ENCODE measurements at places on chromosomes 13 and 19.

DNA sequence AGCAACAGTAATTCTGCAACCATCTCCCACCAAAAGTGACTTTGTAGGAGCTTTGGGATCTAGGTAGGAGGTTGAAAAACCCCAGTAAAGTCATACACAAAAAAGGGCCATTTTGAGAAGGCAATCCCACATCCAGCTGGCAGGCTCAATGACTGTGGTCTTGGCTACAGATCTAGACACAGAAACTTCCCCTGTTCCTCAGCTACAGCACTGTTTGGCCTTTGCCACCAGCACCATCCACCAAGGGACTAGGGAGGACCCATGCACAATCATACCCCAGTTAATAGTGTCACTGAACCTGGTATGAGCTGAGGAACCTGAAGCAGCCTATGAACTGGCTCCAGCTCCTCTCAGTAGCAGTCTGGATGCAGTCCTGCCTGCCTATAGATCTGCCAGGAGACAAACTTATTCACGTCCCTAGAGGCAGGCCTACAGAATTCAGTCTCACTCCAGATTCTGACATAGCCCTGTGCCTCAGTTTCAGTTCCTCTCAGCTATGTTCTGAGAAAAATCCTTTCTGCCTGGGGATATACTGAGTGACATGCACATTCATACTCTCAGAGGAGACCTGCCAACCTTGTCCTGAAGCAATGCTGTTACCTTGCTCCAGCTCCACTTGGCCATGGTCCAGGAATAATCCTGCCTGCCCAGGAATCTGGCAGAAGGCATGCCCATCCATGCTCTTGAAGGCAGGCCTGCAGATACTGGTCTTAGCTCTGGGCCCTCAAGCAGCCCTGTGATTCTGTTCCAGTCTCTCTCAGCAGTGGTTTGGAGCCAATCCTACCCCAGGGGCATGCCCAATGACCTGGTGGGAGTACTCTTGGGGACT, 2048.3 kb upstream of the PCDH20 start:
- no peak for DNase-seq

DNA sequence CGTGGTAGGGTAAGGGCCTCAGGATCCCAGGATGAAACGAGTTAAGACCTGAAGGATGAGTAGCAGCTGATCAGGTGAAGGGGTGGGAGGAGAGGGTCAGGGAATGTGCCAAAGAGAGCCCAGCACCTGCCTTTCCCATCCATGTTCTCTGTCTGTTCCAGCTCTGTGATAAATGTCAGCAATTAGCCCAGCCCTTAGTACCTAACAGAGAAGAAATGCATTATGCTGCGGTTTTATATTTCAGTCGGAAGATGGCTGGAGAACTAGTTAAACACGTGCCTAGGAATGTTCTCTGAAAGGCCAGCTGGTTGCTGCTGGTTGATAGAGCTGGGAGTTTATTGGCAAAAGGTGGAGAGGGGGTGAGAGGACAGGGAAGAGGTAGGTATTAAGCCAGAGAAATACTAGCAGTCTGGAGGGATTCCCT, 268.2 kb downstream of the SHISA2 start:
- DNase-seq, result no peak

DNA sequence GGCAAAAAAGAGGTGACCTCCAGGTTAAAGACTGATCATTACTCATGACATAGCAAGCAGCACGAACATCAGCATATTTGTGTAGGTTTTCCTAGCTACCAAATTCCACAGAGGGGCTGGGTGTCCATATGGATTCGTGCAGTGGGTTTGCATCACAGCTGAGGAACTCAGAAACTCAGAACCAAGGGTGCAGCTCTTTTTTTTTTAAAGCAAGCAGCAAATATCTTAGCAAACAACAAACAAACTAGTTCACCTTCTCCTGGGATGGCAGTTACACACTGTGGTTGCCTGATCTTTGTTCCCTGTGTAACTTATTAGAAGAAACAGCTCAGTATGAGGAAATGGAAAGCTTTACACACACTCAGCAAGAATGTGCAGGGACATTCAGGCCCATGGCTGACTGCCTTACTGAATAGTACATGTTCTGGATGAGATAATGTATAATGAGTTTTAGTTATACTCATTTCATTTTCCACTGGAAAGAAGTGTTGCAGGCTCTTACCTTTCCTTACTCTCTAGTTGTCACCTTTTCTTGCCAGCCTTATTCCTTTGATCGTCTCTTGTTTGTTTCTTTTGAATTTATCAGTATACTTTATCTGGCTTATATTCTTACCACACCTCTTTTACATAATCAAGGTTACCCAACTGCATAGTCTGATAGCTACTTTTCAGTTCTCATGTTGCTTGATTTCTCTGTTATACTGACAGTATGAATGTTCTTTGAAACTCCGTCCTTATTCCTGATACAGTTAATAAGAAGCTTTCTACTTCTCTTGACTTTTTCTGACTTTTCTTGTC, 4.3 kb downstream of the NDFIP2 start:
- DNase-seq, result no peak

- DNase-seq, result no peak
These were observed 134.0 kb downstream of the ENOX1 start for GRCh38 chr13:43652760-43653159.
